SK-N-DZ (cell line): ENCODE measurements at places on chromosomes 5 and 9.
A peak's percentile ranks its signal among the peaks of the same experiment; 100 is the strongest.

DNA sequence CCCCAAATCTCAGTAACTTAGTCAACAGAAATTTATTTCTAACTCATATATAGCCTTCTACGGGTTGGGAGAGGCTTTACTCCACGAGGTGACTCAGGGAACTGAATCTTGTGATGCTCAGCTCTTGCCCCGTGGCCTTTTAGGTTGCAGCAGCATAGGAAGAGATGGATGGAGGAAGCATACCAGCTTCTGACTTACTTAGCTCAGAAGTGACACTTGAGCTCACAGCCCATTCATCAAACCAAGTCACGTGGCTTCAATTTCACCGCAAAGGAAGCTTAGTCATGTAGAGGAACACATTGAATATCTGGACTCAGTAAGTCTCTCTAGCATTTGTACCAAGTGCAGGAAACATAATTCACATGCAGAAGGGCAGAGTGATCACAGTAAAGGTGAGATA, 124.1 kb upstream of the KCNN2 start:
- no peak for DNase-seq

DNA sequence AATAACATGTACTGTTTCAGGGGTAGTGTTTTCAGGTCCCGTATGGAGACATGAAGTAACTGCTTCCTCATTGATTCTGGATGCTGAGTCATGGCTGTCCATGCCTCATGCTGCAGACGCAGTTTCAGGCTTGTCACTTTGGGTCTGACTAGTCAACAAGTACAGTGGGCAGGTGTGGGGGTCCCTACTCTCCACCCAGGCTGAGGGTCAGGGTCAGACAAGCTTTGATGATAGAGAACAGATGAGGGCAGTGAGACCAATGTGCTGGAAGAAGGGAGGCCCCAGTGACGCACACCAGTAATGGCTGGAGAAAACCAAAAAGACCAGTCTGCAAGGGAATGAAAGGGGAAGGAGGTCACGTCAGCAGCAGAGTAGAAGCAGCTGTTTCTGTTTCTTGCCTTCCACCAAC, 80.0 kb upstream of the NFIL3 start:
- DNase-seq = no peak

GRCh38 chr5:94522117-94522516, 96.3 kb downstream of the KIAA0825 start:
- DNase-seq = no peak

DNA sequence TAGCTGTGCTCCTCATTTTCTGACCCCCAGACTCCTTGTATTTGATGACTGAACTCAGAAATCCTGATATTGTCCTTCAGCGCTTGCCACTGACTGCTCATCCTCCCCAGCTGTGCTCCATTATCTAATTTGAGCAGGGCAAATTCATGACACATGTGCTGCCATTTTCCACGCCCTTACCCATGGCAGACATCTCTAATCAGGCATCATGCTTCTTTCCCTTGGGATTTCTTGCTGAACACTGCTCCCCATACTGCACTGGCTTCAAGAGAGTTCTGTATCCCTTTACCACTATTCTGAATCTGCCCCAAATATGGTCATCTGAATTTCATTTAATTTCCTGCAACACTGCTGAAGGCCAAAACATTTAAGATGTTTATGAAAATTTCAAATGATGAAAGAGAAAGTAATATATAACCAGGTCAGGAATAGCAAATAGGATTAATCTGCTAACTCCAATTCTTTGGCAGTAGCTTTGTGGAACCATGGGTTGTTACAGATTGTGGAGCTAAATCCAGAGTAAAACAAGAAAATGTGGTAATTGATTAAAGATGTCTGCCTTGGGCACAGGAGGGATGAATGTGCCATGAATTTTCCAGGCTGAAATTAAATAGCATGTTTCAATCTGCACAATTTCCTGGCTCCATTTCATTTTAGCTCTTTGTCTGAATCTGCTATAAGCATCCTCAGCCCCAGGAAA, 93.6 kb downstream of the CYFIP2 start:
- no peak for DNase-seq

GRCh38 chr5:96008987-96009647, 47.5 kb upstream of the ELL2 start:
- DNase-seq = no peak

DNA sequence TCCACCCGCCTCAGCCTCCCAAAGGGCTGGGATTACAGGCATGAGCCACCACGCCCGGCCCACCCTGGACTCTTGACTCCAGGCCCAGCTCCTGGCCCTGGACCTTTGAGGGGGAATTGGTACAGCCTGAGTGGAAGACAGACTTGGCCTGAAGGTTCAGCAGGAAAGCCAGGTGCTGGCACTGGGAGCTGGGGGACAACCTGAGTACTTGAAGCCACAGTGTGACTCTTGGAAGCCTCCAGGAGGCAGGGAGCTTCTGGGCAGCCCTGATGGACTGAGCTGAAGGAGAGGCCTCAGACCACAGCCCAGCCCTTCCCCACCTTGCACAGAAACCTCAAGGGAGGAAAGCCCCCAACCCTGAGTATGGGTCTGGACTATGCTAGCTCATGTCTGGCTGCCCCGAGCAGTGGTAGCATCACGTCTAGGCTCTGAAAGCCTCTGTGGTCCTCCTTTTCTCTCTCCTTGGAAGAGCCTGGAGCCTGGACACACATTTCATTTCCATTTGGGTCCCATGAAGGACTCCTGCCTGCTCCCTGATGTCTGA, 54.1 kb downstream of the RASGEF1C start:
- no peak for DNase-seq

DNA sequence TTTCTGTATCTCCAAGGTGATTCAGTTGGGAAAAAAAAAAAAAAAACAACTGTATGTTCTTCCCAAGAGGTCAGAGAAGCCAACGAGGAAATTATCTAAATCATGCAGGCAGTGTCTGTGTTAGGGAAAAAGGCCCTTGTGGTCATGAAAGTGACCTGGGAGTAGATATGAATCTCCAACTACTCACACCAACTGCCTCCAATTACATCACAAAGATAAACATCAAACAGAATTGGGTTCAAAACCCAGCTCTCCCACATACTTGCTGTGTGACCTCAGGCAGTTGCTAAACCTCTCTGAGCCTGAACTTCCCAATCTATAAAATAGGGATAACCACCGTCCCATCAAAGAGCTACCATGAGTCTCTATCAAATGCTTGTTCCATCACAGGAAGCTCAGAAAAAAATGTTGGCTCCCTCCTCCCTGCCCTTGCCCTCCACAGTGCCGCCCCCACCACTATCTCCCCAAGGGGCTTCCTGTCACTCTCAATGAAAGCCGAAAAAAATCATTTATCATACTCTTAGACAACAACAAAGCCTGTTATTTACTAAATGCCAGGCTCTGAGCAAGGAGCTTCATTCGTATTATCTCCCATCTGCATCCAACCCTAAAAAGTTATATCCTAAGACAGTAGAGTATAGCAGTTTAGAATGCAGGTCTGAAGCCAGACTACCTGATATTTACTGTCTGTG, 42.9 kb downstream of the CDK5RAP2 start:
- DNase-seq = no peak

DNA sequence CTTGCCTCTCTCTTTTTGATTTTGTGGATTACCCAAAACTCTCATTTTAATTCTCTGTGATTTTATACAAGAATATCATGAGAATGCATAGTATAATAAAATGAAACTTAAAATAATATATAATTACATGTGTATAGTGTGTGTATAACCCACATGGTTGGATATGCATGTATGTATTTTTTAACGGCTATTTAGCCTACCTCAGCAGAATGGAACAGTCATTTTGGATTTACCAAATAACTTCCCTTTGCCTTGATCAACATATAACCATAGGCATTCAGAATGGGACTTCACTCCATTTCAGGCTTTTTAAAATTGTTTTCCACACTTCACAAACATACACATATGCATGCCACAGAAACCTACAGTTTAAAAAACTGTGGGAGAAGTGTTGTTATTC, 161.2 kb downstream of the SLF1 start:
- DNase-seq = no peak

DNA sequence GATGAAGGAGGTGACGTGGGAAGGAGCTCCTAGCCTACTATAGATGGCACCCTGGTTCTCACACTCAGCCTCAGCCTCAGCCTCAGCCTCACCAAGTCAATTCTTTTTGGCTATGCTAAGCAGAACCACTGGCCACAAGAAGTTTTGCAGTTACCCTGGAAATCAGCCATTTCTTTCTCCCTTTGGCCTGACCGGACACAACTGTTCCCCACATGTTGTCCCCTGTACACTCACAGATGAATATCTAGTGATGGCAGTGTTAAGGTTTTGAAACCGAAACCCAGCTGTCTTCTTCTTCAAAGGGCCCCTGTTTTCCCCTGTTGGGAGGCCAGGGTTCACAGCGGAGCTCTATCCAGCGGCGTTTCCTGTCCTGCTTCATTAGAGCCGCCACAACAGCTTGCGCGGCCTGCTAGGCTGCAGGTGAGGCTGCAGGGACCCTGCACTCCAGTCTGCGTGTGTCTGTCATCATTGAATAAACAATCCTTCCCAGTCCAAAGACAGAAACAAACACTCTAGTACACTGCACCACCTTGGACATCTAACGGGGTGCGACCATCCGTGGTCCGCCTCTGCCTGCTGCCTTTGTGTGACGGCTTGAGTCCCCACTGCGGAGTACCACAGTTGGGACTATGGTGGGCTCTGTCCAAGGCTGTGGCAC, 250.5 kb downstream of the DENND1A start:
- DNase-seq = no peak

- DNase-seq = no peak
Observed at GRCh38 chr5:77029376-77029885, 773 bp upstream of the AGGF1 start.

DNA sequence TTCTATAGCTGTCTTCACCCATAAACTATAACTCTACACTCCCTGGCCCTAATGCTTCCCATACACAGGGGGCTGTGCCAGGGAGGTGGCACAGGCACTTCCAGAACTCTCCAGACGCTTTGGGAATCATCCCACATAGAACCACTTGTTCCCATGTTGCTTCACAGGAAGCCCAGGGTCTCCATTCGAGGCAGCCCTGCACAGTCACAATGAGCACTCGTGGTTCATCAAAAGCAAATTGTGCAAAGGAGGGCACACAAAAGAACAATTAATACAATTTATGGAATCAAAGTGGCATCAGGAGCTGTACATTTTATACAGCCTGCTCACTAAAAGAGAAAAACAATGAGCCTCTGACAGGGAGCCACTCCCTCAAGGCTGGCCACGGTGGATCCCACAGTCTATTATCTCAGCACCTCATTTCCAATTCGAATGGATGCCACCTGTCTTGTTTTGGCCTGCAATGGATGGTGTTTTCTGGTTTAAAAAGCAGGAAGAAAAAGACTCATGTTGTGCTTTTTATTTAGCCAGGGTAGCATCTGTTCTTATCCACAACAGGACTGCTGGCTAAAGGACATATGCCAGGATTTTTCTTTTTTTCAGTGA, 354.8 kb downstream of the ENC1 start:
- no peak for DNase-seq

- DNase-seq = peak; percentile 75
Observed at GRCh38 chr9:89642789-89643188, 38.0 kb downstream of the GADD45G start.

GRCh38 chr5:131282235-131282634, 18.4 kb downstream of the CDC42SE2 start:
- no peak for DNase-seq

GRCh38 chr5:142609142-142609541, 76.7 kb downstream of the FGF1 start:
- DNase-seq = no peak

DNA sequence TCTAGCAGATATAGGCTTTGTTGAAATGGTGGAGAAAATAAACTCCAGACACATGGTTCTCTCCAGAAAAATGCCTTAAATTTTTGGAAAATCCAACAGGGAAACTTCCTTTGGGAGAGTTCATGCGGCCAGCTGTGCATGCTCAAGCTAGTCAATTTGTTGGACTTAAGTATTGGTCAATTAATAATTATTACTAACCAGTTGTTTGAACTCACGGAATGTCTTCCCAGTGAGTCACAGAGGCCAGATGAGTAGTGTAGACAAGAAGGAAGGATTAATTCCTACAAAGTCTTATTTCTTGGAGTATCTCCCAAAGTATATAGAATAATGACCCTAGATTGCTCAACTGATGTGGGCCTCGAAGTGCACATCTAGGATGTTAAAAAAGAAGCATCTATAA, 103.6 kb downstream of the MACIR start:
- no peak for DNase-seq

GRCh38 chr5:82885627-82886389, 191.4 kb downstream of the TMEM167A start:
- DNase-seq = no peak

- DNase-seq = no peak
Observed at GRCh38 chr5:65142016-65142415, 339.7 kb downstream of the ADAMTS6 start.

- DNase-seq = no peak
Observed at GRCh38 chr5:116090302-116090701, 5.5 kb downstream of the COMMD10 start.

DNA sequence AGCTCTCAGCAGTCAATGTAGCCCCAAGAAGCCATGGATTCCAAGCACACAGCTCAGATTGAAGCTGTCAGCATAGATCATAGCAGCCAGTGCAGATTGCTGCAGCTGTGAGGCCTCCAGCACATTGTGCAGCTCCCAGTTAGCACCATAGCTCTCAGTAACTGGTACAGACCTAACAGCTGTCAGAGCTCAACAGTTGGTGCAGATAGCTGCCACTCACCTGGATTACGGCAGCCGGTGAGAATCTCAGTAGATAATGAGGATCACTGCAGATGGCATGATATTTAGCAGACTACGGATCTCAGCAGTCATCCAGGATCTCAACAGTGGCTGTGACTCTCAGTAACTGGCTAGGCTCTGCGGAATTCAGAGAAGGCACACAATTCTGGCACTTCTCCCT, 500.4 kb downstream of the TUSC1 start:
- no peak for DNase-seq

DNA sequence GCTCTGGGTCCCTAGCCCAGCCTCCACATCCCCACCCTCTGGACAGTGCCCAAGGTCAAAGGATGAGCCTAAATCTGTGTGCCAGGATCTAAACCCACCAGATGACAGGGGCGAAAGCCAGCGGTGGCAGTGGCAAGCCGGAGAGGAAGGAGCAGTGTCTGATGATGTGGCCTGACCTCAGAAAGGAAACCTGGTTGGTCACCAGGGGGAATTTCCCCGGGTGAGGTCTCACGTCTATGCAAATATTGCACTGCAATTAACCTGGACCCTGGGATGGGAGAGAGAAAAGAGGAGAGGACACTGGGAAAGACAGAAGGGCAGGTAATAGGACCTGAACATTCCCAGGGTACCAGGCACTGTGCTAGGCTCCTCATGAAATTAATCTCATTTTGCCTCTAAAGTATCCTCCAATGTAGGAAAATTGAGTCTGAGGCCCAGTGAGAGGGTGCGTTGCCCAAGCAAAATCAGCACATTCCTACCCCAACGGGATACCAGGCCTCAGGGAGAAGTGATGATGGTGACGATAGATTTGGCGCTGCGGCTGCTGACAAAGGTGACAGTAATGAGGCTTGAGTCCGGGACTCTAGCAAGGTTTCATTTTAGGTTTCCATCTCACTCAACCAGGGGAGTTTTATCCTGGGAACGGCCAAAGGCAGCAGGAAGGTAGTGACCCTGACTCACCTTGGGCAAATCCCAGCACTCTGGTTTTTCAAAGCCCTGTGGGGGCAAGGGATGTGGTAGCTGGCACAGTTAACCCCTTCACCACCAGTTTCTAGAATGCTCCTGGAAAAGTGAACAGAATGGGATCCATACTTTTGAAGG, 13.4 kb upstream of the TNIP1 start:
- no peak for DNase-seq
